Natural killer cell treated with Interleukin-12 subunit alpha and Interleukin-12 subunit beta and Interleukin-15 and Interleukin-18, amount 100 ng/mL, for 72 hours (primary cell): ENCODE measurements at places on chromosomes 7 and 10. TPM values are rescaled to one million over a fixed set of nuclear protein-coding genes. Genes with fewer than 3 reads are reported as not detected.

Gene NPY4R2
- not detected for total RNA-seq

Gene ASZ1
- not detected for total RNA-seq

Gene GJC3
- not detected for total RNA-seq

Gene CBLL1
- 40.8 TPM for total RNA-seq

Gene PDLIM1
- 2.7 TPM for total RNA-seq

Gene PITRM1
- total RNA-seq, result 70.4 TPM

Gene CDHR3
- total RNA-seq, result not detected

Gene NEUROD6
- total RNA-seq, result not detected

Gene EVX1
- not detected for total RNA-seq

Gene PPP3CB
- 47.7 TPM for total RNA-seq

Gene RBP3
- not detected for total RNA-seq

Gene UNCX
- not detected for total RNA-seq

Gene NME8
- total RNA-seq, result not detected

Gene LANCL2
- 28.2 TPM for total RNA-seq

Gene H2BK1
- not detected for total RNA-seq

Gene ZWINT
- 59.5 TPM for total RNA-seq

Gene ADIRF
- total RNA-seq, result not detected

Gene SPDYE16
- total RNA-seq, result 0.36 TPM

Gene CALD1
- 0.40 TPM for total RNA-seq

Gene MLXIPL
- not detected for total RNA-seq

Gene CLIP2
- 12.2 TPM for total RNA-seq

Gene SH3PXD2A
- total RNA-seq, result 7.6 TPM

Gene RBP4
- total RNA-seq, result not detected

Gene GRB10
- 2.5 TPM for total RNA-seq

Gene PRLHR
- not detected for total RNA-seq

Gene ABLIM1
- 11.0 TPM for total RNA-seq

Gene TUBAL3
- total RNA-seq, result 0.19 TPM

Gene PON1
- total RNA-seq, result not detected

Gene RHOBTB1
- total RNA-seq, result 0.64 TPM

Gene SPDYE5
- total RNA-seq, result not detected

Gene LIPM
- total RNA-seq, result not detected

Gene NEUROG3
- not detected for total RNA-seq
